ENCODE measurements at places on chromosomes 7 and 10.

GRCh38 chr10:45424668-45425404, 50.8 kb downstream of the ALOX5 start:
- no peak for DNase-seq

- DNase-seq, result no peak
These were observed 70.1 kb downstream of the RNF133 start for GRCh38 chr7:122628651-122629411.

DNA sequence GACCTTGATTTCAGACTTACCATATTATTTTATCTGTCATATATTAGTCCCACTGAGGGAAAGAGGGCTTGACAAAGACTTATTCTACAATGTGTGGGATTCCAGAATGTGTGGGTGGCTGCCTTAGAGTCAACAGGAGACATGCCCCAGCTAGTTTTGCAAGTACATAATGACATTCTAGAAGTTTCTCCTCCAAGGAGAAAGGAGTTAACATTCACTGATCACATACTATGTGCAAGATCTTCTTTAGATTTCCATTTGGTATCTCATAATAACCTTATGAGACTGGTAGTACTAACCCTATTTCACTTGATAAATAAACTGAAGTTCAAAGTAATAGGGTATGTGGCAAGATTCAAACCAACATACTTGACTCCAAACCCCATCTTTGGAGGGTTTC, 25.2 kb downstream of the IRF5 start:
- no peak for DNase-seq

- DNase-seq, result no peak
These were observed 18.8 kb downstream of the SGPL1 start for GRCh38 chr10:70834441-70835151.

DNA sequence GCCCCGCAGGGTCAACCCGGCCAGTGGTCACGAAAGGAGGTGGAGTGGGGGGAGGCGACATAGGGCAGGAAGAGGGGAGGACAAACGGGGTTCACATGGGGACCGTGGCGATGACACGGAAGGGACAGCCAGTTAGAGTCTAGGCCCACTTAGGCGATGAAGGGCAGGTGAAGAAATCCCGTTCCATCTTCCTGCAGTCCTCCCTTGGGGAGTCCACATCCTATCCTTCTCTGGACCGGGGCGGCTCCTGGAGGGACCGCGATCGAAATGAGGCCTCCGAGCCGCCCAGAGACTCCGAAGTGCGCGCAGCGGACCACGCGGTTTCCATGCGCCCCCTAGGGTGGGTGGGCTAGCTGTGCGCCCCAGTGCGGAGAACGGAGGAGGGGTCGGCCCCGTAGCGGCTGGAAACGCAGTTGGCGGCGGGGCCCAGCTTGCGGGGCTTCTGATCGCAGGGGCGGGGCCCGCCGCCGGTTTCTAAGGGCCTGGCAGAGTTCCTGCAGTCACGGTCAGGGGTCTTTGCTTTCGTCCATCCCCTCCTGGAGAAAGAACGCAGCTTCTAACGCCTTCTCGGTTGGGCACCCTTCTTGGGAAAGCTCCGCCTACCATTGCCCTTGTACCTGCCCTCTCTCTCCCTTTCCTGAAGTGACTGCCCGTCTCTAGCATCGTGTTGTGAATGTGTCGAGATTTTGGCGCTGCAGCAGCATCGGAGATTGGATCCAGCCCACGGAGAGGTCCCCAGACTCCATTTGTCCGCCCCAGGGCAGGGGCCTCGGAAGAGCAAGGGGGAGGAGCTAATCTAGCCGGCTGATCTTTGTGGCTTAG, 17.9 kb upstream of the TMEM225B start:
- peak; percentile 23 for DNase-seq

DNA sequence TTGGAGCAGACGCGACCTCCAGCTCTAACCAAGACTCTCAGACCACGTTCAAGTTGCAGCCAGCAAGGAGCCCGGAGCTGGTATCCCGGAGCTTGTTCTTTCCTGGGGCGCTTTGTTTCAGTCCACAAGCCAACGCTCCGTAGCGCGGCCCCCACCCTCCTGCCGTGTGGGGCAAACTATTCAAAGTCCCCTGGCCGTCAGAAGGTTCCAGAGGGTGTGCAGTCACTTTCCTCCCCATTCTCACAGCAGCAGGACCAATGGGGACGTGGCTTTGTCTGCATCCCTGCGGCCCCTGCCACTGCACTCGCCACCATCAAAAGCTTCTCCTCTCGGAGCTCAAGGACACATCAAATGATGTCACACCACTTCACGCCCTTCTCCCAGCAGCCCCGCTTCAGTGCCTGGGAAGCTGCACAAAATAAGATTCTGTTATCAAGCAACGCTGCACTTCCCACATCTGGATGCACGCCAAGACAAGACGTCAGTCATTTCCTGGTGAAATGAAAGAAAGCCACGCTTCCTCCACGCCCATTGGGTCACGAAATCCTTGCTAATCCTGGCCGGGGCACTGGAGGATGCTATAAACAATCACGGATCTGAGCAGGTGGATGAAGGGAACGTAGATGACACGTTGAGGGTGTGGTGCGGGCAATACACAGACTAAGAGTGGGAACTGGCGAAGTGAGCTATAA, 348.2 kb downstream of the PTPRN2 start:
- DNase-seq, result no peak

DNA sequence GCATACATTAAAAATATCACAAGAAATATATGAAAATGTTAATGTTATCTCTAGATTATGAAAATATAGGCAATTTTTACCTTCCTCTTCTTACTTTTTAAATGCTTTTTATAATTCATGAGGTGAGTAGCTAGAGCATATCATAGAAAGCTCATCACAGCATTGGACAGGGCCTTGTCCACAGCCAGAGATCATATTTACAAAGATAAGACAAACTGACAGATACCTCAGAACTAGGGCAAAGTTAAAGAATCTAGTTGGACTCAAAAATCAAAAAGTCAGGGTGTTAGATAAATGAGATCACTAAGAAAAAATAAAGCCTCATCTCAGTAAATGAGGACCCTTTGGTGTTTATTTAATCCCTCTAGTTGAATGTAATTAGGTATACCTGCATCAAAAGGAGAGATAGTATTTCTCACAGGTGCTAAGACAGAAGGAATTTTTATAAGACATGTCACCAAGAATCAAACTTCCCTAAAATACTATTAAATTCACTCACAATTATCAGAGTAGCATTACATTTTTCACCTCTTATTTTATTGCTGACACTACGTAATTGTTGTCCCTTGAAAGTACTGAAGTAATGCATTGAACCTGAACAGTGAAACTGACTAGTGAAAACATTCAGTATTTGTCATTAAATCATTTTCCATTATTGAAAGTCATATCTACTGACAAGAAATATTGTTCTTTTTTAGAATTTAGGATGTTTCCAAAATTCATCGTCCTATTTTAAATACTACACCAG, 25.6 kb downstream of the CFAP69 start:
- no peak for DNase-seq

- DNase-seq, result no peak
These were observed 188.0 kb downstream of the PDE1C start for GRCh38 chr7:31882187-31882586.

DNA sequence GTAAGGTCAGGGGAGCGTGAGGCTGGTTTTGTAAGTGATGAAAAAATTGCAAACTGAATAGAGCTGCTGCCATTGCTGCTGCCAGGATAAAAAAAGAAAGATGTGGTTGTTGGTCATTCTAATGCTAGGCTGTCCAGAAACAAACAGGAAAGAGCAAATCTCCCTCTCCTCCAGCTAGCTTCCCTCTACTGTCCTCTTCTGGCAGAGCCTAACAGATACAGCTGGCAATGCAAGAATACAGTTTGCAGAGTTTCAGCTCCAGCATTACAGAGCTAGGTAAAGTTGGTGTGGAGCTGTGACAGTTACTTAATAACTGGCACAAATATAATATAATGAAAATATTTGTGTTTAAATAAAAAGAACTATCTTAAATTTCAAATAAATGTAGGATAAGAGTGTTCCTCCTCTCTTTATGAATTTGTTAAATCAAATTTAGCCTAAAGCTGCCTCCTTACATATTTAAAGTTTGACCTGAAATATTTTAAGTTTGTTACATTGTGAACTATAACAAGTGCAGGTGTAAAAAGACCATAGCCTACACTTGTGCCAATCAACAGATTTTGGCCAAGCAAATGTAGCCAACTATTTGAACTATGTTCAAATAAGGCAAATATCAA, 407.7 kb downstream of the SH2D4B start:
- DNase-seq, result no peak

GRCh38 chr7:155216475-155217272, 81.0 kb upstream of the INSIG1 start:
- DNase-seq, result peak; percentile 29

DNA sequence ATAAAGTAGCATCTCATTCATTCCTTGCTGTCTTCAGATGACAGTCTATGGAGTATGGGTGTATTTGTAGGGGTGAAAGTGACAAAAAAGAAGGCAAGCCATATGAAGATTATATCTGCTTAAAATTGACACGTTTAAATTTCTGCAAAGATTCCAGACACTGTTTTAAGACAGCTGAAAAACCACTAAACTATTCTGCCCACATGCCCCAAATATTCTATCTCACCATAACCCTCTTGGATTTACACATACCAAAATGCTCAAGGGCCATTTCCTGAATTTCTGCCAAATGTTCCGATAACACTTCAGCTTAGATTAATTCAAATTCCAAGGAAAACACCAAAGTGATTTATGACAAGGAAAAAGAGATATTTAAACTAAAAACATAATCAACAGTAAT, 99.9 kb upstream of the IL6 start:
- peak; percentile 29 for DNase-seq

DNA sequence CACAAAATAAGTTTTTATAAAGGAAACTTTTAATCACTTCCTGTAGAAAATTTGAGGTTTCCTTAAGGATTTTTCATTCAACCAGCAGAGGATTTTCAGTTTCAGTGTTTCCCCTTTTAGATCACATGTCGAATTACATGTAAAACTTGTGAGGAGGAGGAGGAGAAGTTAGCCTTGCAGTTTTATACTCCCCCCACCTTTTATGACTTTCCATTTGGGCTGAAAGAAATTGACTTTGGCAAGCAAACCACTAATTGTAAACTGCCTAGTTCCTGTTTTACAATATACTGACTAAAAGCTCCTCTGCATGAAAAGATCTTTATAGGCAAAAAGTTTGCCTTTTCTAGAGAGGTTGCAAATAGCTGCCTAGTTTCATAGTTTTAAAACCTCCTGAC, 3.0 kb downstream of the BAMBI start:
- no peak for DNase-seq

DNA sequence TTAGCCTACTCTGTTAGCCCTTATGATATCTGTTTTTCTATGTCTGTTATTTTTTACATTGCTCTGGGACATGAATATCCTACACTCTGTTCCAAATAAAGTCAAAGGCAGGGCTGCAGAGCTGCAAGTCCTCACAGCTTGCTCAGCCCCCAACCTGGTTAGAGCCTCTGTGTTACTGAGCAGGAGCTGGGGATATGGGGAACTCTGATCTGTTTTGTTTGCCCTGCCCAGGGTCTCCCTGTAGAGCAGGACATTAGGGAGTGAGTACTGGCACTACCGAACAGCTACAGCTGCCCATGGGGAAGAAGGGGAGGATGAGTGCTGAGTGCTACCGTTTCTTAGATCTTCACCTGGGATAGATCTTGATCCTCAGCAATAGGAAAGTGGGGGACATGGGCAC, 32.8 kb upstream of the FGL2 start:
- DNase-seq, result no peak

DNA sequence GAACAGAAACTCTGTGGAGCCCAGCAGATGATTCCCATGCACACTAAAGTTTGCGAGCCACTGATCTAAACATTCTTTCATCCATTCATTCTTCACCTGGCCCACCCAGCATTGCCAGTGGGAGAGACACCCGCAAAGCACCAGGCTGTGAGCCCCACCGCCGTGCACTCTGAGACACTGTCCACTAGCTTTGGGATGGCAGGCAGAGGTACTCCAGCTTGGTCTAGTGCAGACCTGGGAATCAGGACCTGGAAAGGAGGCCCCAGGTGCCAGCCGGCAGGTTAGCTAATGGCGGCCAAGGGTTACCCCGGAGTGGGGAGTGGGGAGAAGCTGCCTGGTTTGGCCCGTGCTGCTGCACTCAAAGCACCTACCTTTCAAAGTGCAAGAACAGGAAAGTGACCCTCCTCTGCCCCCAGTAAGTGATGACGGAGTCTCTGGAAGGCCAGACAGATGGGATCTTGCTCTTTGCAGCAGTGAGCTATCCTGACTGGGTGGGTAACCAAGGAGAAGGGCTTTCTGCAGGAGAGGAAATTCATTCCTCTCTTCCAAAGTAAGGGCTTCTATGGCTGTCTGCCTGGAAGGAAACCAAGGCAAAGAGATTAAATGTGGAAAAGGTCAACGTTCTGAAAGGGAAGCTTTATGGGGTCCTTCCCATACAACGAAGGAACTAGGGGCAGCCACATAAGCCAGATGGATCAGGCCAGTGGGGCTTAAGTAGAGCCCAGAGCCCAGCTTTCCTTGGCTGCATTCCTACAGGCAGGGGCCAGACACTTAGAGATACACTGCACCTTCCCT, 74.2 kb upstream of the LRRC4 start:
- DNase-seq, result no peak

DNA sequence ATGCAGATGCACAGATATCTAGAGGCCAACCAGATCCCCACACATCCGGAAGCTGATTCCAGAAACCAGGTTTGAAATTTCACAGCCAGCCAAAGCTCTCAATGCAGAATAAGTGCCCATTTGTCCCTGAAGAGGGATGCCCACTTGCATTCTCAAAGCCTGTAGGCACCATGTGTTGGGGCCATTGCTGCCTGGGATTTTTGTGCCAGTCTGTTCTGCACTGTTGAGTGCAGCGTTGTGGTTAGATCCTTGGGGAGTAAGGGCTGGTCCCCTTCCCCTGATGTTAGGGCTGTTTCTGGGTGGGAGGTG, 62.4 kb downstream of the EEPD1 start:
- DNase-seq, result no peak

DNA sequence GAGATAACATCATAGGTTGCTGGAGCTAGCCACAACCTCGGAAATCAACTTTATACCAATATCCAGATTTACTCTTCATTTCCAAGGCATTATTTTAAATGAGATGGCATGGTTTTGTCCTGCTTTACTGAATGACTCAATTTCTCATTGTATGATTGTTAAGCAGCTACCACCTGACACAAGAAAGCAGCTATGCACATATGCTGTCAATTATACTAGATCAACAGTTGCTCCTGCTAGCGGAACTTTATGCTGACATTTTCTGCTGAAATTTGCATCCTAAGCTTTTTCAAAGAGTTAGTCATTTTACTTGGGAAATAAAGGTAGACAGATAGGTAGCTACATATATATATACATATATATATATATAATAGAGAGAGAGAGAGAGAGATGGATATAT, 8.9 kb upstream of the CH25H start:
- DNase-seq, result no peak

- no peak for DNase-seq
These were observed 16.5 kb downstream of the CYP3A43 start for GRCh38 chr7:99844328-99844727.

GRCh38 chr7:1459920-1460820, 900 bp upstream of the MICALL2 start:
- no peak for DNase-seq

GRCh38 chr10:130889780-130890179, 421.7 kb downstream of the TCERG1L start:
- DNase-seq, result no peak

DNA sequence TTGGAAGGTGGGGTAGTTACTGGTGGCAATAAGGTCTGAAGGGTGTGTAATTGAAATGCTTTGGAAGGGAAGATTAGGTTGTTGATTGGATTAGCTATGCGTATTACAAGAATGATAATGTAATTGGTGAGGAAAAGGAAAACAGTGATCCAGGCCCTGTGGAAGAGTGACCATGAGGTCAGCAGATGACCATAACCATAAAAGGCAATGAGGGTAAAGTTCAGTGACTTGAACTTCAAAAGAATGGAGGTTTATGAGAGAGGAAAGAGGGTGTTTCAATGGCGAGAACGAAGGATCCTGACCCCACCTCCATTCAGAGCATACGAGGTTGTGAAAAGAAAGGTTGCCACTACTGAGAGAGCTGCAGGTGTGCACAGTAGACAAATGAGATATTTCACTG, 439.7 kb downstream of the CCSER2 start:
- DNase-seq, result no peak
